ENCODE measurements at places on chromosomes 6 and 20.

DNA sequence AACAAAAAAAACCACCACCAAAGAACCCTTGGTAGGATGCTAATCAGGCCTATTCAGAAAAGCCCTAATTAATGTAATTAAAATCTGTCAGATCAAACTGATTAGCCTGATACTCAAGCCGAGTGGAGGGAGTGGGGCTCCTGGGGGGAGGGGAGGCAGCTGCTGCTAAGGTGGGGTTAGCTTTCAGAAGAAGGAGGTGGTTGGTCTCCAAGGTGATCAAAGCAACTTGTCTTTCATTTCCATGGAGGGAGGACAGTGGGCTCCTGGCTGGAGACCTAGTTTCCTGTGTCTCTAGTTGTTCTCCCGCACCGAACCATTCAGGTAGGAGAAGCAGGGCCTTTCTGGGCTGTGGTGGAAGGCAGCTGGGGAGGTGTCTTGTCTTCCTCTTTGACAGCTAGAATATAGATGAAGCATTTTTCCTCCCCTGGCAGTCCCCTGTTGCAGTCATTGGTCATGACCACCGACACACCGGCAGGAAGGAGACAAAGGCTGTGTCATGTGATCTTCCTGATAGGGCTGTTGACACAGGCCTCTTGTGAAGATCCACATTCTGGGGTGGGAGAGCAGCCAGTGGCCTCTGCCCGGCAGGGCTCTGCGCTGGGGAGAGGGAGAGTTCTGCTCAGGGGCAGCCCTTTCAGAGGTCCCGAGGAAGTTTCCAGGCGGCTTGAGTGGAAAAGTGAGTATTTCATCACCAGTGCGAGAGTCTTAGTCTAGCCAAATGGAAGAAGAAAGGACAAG lies 39.9 kb upstream of the PRDM1 start:
- DNase-seq: no peak

DNA sequence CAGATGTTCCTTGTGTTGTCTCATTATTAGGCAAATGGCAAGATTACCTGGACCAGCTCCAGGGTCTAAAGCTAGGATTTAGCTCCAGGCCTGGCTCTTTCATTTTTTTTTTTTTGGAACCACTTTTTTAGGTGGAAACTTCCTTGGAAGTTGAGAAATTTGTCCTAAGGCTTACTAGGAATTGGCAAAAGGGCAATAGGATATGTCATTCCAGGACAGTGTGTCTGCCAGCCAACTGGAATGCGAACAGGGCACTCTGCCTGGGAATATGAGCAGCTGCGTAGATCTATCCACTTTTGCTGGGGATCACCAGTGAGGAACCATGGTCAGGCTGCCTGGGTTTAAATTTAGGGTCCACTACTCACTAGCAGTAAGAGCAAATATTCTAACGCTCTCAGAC lies 304.0 kb downstream of the TSHZ2 start:
- peak; percentile 75 for DNase-seq

DNA sequence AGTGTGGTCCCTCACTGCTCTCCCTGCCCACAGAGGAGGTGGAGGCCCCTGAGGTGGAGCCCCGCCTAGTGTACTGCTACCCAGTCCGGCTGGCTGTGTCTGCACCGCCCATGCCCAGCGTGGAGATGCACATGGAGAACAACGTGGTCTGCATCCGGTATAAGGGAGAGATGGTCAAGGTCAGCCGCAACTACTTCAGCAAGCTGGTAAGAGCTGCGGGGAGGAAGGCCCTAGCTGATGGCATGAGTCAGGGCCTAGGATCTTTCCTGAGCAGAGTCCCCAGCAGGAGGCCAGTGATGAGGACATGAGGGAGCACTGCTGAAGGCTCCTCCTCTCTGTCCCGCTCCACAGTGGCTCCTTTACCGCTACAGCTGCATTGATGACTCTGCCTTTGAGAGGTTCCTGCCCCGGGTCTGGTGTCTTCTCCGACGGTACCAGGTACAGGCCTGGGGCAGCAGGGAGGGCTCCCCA lies 11.2 kb downstream of the PCIF1 start:
- DNase-seq: no peak

- peak; percentile 63 for DNase-seq
These were observed 231.8 kb downstream of the BCKDHB start for GRCh38 chr6:80338201-80338836.

DNA sequence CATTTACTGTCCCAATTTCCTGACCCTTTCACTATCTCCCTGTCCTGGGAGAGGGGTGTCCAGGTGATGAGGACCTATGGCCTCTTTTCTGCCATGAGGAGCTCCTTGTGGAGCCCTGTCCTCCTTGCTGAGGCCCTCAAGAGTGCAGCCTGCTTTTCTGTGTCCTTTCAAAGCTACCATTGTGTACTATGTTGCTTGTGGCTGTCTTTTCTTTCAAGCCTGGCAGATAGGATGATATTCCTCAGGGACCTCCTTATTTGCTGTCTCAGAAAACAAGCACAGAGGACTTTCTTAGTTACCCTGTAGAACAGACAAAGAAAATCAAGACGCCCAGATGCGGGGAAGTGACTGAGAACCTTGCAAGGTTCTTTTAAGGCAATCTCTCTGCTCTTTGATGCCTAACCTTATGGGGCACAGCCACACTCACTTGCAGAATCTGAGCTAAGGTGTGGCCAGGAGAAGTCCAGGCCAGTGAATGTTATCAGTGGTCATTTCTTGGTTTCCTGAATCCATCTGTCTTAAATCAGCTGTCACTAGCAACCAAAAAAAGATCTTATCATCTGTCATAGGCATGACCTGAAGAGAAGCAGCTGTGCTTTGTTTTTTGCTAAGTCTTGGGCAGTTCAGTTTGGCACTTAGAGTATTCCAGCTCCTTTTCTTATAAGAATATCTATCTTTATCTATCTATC lies 17.2 kb downstream of the CARMIL1 start:
- DNase-seq: no peak

DNA sequence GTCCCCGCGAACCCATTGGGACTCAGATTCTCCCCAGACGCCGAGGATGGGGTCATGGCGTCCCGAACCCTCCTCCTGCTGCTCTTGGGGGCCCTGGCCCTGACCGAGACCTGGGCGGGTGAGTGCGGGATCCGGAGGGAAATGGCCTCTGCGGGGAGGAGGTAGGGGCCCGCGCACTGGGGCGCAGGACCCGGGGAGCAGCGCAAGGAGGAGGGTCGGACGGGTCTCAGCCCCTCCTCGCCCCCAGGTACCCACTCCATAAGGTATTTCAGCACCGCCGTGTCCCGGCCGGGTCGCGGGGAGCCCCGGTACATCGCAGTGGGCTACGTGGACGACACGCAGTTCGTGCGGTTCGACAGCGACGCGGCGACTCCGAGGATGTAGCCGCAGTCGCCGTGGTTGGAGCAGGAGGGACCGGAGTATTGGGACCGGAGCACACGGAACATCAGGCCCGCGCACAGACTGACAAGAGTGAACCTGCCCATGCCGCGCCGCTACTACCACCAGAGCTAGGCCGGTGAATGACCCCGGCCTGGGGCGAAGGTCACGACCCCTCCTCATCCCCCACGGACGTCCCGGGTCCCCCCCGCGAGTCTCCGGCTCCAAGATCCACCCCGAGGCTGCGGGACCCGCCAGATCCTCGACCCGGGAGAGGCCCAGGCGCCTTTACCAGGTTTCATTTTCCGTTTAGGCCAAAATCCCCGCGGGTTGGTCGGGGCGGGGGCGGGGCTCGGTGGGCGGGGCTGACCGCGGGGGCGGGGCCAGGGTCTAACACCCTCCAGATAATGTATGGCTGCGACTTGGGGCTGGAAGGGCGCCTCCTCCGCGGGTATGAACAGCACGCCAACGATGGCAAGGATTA lies 15.7 kb upstream of the HLA-A start:
- peak; percentile 88 for DNase-seq

DNA sequence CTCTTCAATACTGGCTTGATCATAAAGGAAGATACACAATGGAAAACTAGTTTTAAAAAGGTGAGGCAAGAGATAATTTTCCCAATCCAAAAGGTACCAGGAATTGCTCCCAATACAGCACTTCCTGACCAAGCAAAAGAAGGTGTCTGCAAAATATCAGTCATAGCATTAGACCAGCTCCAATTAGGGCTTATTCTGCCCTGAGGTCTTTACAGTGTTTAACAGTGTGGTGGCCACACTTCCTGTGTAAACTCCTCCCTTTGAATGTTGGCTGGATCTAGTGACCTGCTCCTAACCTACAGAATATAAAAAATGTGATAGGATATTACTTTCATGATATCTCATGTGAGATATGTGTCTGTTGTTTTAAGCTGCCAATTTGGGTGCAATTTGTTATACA lies 57.1 kb upstream of the BTN3A2 start:
- no peak for DNase-seq

DNA sequence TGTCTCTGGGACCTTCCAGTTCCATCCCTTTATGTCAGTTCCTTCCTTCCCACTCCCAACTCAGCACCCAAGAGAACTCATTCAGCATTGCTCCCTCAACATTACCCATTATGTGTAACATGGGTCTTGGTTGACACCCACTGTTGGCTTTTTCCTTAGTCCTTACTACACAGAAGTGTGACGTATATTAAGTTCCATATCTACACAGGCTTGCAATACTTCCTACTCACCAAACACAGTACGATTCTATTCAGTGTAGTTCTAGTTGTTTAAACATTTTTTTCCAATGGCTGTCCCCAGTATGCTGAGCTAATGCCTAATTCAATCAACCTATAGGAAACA lies 37.7 kb downstream of the ARHGAP18 start:
- DNase-seq: no peak
